Suprapubic skin (tissue), 4 donors: ENCODE measurements at places on chromosomes 7 and 10.

GRCh38 chr10:6045878-6046772 is 16.0 kb downstream of the IL2RA start:
- H3K4me3 ChIP-seq, result no peak overlapping the region
- H3K36me3 ChIP-seq, result no peaks in the 10 kb centered on the region
- no peaks in the 10 kb centered on the region for H3K4me1 ChIP-seq

DNA sequence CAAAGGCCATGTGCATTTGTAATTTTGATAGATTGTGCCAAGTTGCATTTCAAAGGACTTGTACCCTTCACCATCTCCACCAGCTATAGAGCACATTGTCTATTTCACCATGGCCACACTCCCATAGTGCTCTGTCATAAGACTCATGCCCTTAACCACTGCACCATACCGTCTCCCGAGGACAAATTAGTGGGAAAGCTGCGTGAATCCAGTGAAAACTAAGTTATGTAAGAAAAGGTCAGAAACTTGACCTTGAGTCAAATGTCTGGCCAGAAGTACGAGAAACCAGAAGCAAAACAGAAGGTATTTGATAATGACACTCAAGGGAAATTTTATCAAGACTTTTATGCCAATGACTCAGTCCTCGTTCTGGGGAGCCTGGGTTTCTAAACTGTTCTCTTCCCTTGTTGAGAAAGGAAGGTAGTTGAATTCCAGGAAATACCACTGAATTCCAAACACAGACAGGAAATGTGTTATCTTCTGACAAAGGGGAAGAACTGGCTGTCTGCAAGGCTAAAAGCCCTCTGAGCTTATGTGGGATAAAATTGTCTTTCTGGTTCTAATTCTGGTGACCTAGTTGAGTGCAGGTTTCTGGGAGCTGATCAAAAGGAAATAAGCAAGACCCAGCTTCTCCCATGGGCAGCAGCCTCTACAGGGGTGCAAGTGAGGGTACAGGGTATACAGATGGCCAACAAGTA is 49.7 kb downstream of the CDK1 start:
- H3K36me3 ChIP-seq, result no peaks in the 10 kb centered on the region
- no peaks in the 10 kb centered on the region for H3K27me3 ChIP-seq
- DNase-seq, result no peak
- no peak overlapping the region for H3K27ac ChIP-seq

- H3K27ac ChIP-seq, result no peak overlapping the region
- no peaks in the 10 kb centered on the region for H3K27me3 ChIP-seq
- H3K36me3 ChIP-seq, result peaks cover 16% of the 10 kb centered on the region
- no peak for DNase-seq
These were observed 112.0 kb downstream of the RNF32 start for GRCh38 chr7:156752367-156753228.

GRCh38 chr7:76332078-76332477 is 26.7 kb downstream of the YWHAG start:
- DNase-seq, result no peak
- H3K36me3 ChIP-seq, result peaks cover 32% of the 10 kb centered on the region
- peaks cover 25% of the 10 kb centered on the region for H3K4me1 ChIP-seq
- no peak overlapping the region for H3K27ac ChIP-seq
- no peak overlapping the region for H3K4me3 ChIP-seq

DNA sequence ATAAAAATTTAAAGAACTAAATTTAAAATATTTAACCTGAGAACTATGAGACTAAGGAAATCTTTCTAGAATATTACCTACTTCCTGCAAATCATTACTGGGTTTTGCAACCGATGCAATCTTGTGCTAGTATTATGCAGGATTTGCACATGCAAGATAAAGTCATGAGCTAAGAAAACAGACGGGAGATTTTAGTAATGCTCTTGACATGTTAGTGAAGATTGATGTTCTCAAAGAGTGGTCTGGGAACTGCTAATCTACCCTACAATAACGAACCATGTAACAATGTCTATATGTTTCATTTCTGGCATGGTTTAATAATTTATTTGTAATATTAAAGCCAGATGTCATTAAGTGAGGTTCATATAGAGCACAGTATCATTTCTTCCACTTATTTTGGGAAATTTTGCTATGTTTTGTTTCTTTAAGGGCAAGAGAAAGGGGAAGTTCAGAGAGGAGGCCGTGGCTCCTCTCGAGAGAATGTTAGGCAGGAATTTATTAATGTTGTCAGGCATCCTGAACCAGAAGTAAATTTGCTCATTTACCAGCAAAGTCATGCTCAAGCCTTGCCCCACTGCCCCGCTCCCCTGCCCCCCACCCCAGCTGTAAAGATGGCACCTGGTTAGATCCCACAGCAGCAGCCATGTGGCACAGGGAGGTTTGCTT is 22.8 kb downstream of the LRRC17 start:
- H3K4me1 ChIP-seq, result peaks cover 6% of the 10 kb centered on the region
- H3K27ac ChIP-seq, result no peak overlapping the region
- H3K4me3 ChIP-seq, result no peak overlapping the region
- H3K27me3 ChIP-seq, result no peaks in the 10 kb centered on the region
- no peak for DNase-seq

DNA sequence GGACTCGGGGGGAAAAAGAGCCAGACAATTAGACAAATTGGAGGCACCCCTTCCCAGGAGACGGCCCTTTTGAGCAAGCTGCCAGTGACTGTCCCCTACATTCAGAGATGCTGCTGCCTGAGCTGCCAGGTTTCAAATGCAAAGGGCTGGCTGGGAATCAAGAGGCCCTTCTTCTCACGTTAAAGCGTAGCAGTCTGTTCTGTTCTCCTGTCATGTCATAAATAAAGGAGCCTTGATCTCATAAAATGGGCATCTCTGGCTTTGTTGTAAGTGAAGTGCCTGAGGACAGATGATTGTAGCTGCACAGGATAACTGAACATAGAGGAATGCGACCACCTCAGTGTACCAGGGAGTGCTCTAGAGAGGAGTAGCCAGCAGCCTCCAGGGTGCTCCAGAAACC is 917.9 kb downstream of the GRID1 start:
- no peak overlapping the region for H3K27ac ChIP-seq
- no peaks in the 10 kb centered on the region for H3K4me1 ChIP-seq
- no peak overlapping the region for H3K4me3 ChIP-seq

GRCh38 chr7:99128076-99128950 is 15.6 kb downstream of the SMURF1 start:
- H3K4me1 ChIP-seq, result peaks cover 99% of the 10 kb centered on the region
- H3K27ac ChIP-seq, result peak overlapping the region; percentile 84
- H3K4me3 ChIP-seq, result peak overlapping the region; percentile 14
- DNase-seq, result no peak

GRCh38 chr10:48247680-48248079 is 26.8 kb downstream of the FRMPD2 start:
- H3K4me1 ChIP-seq, result peaks cover 7% of the 10 kb centered on the region
- no peak overlapping the region for H3K4me3 ChIP-seq
- no peak for DNase-seq
- peaks cover 5% of the 10 kb centered on the region for H3K27me3 ChIP-seq
- H3K27ac ChIP-seq, result no peak overlapping the region
- no peaks in the 10 kb centered on the region for H3K36me3 ChIP-seq

DNA sequence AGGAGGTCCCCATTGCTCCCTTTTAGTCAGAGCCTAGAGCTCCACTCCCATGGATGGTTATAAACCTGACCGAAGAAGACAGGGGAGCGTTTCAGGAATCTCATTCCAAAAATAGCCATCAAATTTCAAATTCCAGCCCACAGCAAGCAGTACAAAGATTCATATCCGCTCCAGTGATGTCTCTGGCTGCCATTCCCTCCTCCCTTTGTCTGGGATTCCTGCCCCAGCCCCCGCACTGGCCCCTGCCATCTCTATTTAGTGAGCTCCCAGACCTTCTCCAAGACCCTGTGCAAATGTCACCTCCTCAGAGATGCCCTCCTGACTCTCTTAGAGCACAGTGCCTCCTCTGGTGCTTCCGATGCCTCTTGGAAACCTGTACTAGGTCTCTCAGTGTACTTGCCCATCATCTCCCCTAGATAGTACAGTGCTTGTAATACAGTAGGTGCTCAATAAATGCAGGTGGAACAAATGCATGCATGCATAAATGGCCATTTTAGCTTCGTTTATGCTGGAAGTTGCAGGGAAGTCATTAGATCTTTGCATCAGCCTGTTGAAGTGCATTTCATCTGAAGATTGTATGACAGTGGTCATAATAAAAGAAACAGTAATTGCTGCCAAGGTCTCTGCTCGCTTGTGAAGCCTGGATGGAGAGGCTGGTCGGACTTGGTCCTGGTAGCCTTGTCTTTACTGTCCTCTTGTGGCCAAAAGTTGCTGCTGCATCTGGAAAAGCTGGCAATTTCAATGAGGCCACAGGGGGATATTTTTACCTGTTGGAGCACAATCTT is 32.0 kb upstream of the HABP2 start:
- no peak overlapping the region for H3K27ac ChIP-seq
- no peaks in the 10 kb centered on the region for H3K27me3 ChIP-seq
- DNase-seq, result peak; percentile 80
- H3K4me1 ChIP-seq, result no peaks in the 10 kb centered on the region

DNA sequence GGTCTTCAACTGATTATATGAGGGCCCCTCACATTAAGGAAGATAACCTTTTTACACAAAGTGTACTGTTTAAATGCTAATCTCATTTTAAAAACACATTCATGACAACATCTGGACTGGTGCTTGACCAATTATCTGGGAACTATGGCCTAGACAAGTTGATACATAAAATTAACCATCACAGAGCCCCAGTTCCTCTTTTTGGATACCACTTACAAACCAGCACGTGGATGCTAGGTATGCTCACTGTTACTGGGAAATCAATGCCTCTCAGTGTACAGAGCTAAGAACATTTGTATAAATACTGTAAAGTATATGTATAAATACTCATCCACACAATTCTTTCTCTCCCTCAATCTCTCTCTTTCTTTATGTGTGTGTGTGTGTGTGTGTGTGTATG is 1217.8 kb upstream of the LRRTM3 start:
- H3K4me3 ChIP-seq, result no peak overlapping the region
- no peak for DNase-seq
- no peaks in the 10 kb centered on the region for H3K4me1 ChIP-seq

- H3K4me1 ChIP-seq, result peaks cover 11% of the 10 kb centered on the region
- H3K27me3 ChIP-seq, result no peaks in the 10 kb centered on the region
- H3K4me3 ChIP-seq, result no peak overlapping the region
- DNase-seq, result no peak
These were observed 248.4 kb upstream of the KLF6 start for GRCh38 chr10:4033341-4033896.

- no peak overlapping the region for H3K27ac ChIP-seq
- no peaks in the 10 kb centered on the region for H3K36me3 ChIP-seq
- no peak overlapping the region for H3K4me3 ChIP-seq
- DNase-seq, result no peak
These were observed 500.8 kb upstream of the ANKRD30A start for GRCh38 chr10:36624551-36625100.

DNA sequence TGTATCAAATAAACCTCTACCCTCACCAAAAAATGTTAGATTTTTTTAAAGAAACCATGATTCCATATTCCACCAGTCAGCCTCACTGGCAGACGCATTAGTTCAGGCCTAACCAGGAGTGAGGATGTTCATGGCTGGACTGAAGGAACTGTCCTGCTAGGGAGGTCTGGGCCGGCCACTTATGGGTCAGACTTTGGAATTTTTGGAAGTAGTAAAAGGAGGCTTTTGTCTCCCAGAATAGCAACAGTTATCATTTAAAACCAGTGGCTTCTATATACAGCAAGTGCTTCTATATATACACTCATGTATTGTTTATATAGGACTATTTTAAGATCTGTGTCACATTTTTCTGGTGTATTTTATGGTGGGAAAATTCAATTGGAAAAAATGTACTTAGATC is 120.5 kb downstream of the CNNM2 start:
- no peak overlapping the region for H3K4me3 ChIP-seq
- no peaks in the 10 kb centered on the region for H3K36me3 ChIP-seq

- H3K27me3 ChIP-seq, result no peaks in the 10 kb centered on the region
- H3K36me3 ChIP-seq, result no peaks in the 10 kb centered on the region
- H3K4me1 ChIP-seq, result peaks cover 14% of the 10 kb centered on the region
- H3K27ac ChIP-seq, result no peak overlapping the region
- DNase-seq, result no peak
These were observed 46.3 kb upstream of the RNF216 start for GRCh38 chr7:5827755-5828154.
